ENCODE measurements at places on chromosomes 11 and 22.

DNA sequence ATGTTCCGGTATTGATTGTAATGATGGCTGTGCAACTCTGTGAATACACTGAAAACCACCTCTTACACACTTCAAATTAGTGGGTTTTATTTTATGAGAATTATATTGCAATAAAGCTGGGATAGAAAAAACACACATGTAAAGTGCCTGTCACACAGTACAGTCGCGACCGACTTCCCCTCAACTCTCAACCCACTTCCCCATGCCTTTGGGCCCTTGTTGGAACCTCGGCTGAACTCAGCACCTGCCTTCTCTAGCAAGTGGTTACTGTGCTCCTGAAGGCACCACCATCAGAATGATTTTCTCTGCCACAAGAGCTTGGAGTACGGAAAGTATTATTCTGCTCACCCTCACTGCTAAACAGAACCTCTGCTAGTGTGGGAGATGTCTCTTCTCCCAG is 13.5 kb downstream of the KCNJ1 start:
- no peak for DNase-seq

- DNase-seq = no peak
Measured at GRCh38 chr11:12800032-12800671, 125.9 kb downstream of the TEAD1 start.

DNA sequence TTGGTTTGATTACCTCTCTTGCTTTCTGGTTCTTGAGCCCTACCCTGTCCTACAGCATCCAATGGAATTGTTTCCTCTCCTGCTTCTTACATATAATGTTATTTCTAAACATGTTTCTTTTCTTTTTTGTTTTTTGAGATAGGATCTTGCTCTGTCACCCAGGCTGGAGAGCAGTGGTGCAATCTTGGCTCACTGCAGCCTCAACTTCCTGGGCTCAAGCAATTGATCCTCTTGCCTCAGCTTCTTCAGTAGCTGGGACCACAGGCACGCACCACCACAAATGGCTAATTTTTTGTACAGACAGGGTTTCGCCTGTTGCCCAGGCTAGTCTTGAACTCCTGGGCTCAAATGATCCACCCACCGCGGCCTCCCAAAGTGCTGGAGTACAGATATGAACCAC is 105.9 kb downstream of the SGSM3 start:
- no peak for DNase-seq

DNA sequence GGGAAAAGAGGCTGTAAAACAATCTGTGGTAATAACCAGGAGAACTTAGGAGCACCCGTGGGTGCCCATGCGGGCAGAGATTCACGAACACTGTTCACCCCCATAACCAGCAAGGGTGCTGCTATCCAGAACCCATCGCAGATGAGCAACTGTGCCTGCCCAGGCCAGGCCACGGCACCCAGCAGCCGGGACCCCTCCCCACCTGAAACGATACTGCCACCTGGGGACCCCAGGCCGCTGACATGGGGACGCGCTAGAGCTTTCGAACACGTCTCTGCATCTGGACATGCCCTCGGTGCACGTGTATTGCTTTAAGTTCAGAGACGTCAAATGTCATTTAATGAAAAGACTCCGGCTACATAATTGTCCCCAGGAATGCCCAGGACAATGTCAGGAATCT is 14.3 kb upstream of the MUC2 start:
- DNase-seq = peak; percentile 45

DNA sequence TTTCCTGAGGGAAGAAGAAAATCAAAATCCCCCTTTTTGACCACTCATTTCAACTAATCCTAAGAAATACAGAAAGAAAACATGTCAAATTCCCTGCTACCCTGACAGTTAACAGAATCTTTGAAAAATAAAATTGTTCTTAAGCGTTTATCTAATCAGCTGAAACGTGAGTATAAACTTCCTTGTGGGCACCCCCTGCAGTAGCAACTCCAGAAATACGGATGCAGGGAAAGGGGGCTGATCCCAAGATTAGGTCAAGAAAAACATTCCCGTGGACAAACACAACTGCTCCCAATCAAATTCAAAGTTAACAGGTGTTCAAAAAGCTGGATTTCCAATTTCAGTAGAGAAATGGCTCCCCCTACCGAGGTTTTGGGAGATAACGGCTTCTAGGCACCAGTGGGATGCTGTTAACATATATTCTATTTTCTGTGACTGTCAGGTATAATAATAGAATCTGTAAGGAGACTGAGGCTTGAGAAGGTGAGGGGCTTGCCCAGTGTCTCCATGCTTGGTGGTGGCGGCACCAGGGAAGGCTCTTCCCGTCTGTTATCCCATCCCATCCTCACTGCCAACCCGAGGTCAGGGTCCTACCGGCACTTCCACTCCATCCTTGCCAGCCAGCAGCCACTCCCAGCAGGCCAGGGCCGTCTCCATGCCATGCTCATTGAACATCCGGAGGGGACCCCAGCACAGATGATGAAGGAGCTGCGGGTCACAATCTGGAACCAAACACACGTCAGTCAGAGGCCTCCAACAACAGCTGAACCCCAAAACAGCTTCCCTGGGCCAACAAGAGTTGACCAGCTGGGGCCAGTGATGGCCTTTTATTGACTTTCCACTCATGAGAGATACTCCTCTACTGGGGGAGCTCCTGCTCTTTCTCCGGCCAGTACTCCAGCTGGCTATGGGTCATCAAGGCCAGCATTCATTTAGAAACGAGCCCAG is 32.0 kb upstream of the SERPIND1 start:
- DNase-seq = no peak

DNA sequence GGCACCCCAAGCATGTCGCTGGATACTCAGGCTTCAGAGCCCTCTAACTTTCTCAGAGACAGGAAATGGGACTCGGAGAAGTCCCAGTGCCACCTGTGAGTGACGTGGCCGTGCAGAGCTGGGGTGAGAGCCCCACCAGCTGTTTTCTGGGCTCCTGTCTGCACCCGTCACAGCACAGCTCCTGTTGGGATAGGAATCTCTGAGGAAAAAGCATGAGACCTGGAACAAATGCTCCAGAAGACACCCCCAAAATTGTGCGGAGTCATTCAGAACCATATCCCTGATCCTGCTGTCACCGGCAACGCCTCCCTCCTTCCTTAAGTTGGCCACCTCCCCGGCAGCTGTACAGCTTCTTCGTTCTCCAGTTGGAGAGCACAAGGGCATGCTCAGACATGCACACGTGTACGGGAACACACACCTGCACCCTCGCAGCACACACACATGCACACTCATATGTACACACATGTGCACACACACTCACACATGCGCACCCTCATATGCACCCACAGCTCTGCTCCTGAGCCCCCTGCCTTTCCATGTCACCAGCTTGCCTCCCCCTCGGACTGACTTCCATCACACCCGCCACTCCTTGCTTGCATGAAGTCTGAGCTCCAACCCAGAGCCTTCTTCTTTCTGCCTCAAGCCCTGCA is 1430.0 kb downstream of the BRD1 start:
- no peak for DNase-seq

- DNase-seq = no peak
Measured at GRCh38 chr22:35217527-35217926, 39.8 kb upstream of the HMGXB4 start.

Measured in upper lobe of right lung (tissue), 1 donor.